NCI-H1417 treated with DMSO at 0.1 percent for 48 hours (cell line): ENCODE measurements at places on chromosomes 5 and 9.

DNA sequence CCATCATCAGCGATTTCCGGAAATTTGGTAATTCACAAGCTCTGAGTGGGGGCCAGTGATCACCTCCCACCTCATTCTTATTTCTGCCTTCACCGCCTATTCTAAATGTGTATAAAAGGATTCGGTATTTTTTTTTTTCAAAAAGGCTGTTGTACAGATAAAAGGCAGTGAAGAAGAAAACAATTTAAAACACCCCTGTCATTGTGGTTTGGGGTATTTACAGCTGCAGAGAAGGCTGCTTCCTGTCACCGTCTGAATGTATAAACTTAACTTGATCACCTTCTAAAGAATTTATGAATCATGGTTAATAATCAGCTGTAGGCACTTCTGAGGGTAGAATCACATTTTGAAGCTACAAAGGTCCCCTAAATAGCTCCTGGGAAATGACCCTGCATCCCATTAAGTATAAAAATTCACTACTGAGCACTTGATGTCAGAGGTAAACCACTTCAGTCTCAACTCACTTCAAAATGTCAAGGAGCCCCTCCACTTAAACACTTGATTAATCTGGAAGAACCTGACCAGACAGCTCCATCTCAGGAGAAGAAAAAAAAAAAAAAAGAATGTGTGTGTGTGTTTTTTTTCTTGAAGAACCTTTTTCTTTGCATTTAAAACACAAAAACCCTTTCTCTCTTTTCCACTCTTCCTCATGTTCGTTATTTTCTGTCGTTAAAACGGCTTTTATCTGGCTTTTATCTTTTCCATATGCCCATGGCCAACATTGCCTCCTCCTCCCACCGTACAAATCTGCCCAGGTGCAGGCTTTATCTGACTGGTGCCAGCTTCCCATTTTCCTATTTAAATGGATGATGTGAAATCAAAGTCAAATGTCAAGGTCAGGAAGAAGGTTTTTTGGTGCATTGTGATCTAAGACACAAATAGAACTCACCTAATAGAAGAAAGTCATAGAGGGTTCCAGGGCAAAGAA lies 291.2 kb downstream of the IRX1 start:
- no peak for DNase-seq

DNA sequence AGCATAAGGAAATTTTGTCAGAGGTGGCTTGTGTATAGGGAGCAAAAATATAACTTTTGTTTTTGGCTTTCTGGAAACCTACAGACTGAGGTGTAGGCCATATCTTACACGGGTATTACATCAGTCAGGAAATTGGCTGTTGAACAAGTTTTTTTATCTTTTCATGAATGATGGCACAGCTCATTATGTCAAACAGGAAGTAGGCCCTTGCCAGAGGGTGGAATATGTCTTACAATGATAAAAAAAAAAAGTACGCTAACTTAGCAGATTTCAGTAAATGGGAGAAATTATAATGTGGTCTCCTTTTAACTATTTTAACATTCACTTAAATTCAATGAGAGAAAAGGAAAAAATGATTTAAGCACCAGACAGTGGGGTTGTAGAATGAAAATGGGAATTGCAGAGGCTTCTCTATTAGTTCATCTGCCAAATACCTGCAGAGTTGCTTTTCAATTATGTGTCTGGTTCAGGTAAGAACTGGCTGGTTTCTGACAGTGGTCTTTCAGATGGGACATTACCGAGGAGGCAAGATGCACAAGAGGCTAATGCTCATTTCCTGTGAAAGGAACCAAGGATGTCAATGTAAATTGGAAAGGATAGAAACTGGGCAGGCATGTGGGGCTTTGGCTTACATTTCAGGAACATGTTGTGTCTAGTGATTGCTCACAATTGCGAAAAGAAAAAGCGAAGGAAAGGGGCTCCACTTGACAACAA lies 169.9 kb downstream of the NNT start:
- DNase-seq = no peak

GRCh38 chr9:120438836-120439546 lies 141.0 kb downstream of the CDK5RAP2 start:
- DNase-seq = peak; percentile 19

- DNase-seq = no peak
Observed at GRCh38 chr9:36873247-36873875, 160.7 kb downstream of the PAX5 start.

- no peak for DNase-seq
Observed at GRCh38 chr5:55732585-55732984, 5.3 kb upstream of the DDX4 start.

GRCh38 chr9:121122246-121123032 lies 47.7 kb downstream of the CNTRL start:
- no peak for DNase-seq
